Activated naive CD4-positive, alpha-beta T cell treated with anti-CD3 and anti-CD28 coated beads for 36 hours (primary cell): ENCODE measurements at places on chromosomes 7 and 10.

- DNase-seq: no peak
These were observed 9.2 kb downstream of the NEBL start for GRCh38 chr10:20887706-20888555.

DNA sequence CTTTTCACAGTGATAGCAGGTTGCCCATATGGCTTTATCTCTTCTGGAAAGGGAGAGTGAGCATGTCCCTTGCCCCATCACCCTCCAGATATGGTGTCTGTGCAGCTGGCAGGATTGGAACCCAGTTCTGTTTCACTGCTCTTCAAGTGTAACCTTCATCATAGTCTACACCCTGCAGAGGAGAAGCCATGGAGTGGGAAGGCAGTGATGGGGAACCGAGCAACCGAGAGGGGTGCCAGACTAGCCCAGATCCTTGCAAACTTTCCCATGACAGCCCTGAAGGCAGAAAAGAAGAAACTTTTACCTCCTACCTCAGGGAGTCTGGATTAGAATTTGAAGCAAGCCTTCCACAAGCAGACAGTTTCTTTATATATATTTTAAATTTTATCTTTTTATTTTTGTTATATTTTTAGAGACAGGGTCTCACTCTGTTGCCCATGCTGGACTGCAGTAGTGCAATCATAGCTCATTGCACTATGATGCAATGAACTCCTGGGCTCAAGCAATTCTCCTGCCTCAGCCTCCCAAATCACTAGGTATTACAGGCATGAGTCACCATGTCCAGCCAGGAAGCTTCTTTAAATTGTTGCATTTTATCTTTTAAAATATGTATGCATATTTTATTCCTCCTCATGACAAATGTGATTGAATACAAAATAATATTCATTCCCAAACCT lies 133.3 kb downstream of the KCNMA1 start:
- no peak for DNase-seq

GRCh38 chr10:58517081-58517480 lies 4.4 kb downstream of the BICC1 start:
- no peak for DNase-seq

- DNase-seq: no peak
These were observed 9.7 kb downstream of the ZMIZ1 start for GRCh38 chr10:79078367-79079053.
